ENCODE measurements at places on chromosomes 13 and 19.

DNA sequence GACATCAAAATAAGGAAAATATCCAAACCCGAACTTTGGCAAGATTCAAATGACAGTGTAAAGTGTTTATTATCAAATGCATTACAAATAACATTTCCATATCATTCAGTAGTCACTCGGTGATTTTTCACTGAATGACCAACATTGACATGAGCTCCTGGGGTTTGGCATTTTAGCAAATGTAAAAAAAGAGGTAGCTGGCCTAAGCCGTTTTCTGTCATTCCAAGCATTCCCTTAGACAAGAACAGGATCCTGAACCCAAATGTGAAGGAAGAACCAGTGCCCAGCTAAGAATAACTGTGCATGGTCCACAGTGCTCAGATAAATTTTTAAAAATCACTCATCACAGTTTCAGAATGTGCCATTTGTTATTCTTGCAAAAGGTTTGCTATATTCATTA lies 327.9 kb downstream of the GPC6 start:
- no peak for DNase-seq

GRCh38 chr13:54486421-54487166 lies 1458.0 kb downstream of the OLFM4 start:
- DNase-seq = no peak

DNA sequence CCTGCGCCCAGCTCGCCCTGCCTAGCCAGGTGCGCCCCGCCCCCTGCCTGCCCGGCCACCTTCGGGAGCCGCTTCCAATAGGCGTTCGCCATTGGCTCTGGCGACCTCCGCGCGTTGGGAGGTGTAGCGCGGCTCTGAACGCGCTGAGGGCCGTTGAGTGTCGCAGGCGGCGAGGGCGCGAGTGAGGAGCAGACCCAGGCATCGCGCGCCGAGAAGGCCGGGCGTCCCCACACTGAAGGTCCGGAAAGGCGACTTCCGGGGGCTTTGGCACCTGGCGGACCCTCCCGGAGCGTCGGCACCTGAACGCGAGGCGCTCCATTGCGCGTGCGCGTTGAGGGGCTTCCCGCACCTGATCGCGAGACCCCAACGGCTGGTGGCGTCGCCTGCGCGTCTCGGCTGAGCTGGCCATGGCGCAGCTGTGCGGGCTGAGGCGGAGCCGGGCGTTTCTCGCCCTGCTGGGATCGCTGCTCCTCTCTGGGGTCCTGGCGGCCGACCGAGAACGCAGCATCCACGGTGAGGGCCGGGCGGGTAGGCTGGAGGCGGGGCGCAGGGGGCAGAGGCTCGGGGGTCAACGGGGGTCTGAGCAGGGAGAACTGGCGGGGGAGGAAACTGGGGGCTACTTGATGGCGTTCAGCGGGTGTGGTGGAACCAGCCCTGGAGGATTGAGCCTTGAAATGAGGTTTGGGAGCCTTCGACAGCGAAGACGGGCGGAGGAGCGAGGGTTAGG lies at the start of gene SPINT2:
TSS of gene SPINT2 (plus strand) at position 88 of the 727 bp plus-strand sequence. CDS start at position 408, 320 bp downstream.
- no peak for DNase-seq

- DNase-seq = no peak
Observed at GRCh38 chr13:99859178-99860177, 112.1 kb downstream of the ZIC5 start.

- no peak for DNase-seq
Observed at GRCh38 chr19:55591555-55591954, 7.8 kb downstream of the FIZ1 start.

GRCh38 chr13:42994878-42995277 lies 2.8 kb upstream of the EPSTI1 start:
- no peak for DNase-seq

DNA sequence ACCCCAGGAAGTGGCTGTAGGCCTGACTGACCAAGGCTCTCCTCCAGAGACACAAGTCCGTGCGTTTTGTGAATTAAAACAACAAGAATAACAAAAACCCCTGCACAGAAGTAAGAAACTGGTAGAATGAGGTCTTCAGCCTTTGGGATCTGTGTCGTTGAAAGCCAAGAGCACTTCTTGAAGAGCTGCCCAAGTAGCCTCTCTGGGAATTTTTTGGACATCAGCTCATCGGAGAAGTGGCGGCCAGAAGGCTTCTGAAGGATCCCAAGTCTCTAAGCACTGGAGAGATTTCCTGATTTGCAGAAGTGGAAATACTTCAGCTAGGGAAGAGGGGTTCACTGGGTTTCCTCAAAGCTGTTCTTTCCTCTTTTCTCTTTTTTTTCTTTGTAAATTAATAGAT lies 100.4 kb upstream of the ZNF536 start:
- no peak for DNase-seq

- no peak for DNase-seq
Observed at GRCh38 chr13:59269476-59269875, 894.3 kb downstream of the DIAPH3 start.

GRCh38 chr19:34458677-34459076 lies 22.9 kb upstream of the WTIP start:
- DNase-seq = no peak

GRCh38 chr19:38134540-38135149 lies 89.4 kb downstream of the DPF1 start:
- DNase-seq = no peak

DNA sequence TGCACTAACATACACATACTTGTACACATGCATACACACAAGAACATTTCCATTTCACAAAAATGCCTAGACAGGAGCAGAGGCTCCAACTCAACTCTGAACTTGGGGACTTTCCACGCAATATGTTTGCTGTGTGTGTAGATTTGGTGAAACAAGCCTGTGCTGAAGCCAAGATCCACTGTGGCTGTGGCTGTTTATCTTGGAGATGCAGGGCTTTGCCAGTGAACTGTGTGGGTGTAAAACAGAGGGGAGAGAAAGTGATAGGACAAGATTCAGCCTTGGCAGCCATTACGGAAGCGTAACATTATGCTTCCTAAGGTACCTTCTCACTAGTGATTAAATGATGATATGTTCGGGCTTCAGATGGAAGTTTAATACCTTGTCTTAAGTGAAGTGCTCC lies 73.2 kb upstream of the MBNL2 start:
- no peak for DNase-seq

- no peak for DNase-seq
Observed at GRCh38 chr19:50716178-50717025, 3.2 kb downstream of the SHANK1 start.

DNA sequence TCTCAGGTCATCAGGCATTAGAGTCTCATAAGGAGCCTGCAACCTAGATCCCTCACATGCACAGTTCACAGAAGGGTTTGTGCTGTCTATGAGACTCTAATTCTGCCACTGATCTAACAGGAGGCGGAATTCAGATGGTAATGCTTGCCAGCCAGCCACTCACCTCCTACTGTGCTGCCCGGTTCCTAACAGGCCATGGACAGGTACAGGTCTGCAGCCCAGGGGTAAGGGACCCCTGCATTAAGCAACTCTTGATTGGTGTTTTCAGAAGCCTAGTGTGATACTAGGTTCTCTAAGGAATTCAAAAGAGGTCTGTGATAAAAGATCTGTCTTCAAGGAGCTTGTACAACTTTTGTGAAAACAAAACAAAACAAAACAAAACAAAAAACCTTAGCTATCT lies 31.1 kb downstream of the CAB39L start:
- no peak for DNase-seq

- DNase-seq = no peak
Observed at GRCh38 chr19:19185853-19186740, 5.9 kb downstream of the BORCS8 start.

DNA sequence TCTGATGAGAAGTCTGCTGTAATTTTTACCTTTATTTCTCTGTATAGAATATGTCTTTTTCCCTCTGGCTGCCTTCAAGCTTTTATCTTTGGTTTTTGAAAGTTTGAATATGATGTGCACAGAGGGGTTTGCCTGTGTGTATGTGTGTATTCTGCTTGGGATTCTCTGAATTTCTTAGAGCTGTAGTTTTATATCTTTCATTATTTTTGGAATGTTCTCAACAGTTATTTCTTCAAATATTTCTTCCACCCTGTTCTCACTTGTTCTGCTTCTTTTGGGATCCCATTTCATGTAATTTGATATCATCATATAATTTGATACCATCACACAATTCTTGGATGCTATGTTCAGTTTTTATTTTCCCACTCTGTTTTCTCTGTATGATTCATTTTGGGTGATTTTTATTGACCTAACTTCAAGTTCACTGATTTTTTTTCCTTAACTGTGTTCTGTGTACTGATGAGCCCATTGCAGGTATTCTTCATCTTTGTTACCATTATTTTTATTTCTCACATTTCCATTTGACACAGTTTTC lies 7.5 kb downstream of the COG3 start:
- no peak for DNase-seq

DNA sequence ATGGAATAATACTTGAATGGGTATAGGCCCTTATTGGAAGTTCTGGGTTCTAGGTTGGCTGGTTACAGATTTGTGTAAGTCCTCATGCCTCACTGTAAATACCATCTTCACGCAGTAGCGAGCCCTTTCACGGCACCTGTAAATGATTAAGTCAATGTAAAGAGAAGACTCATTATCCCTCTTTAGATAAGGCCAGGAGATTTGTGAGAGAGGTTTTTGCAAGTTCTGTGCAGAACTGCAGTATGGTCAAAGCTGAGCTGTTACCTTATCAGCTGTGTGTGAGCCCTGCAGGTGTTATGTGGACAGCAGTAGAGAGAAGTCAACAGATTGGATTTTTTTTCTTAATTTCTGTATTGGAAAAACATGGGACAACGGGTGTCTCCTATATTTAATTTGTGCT lies 141.6 kb downstream of the SHISA2 start:
- no peak for DNase-seq

Measured in AG09309 (cell line).